Spinal cord (tissue), 10 donors: ENCODE measurements at places on chromosomes 13 and 19.

GRCh38 chr13:41282129-41282571, 18.8 kb upstream of the MTRF1 start:
- no peak for DNase-seq

DNA sequence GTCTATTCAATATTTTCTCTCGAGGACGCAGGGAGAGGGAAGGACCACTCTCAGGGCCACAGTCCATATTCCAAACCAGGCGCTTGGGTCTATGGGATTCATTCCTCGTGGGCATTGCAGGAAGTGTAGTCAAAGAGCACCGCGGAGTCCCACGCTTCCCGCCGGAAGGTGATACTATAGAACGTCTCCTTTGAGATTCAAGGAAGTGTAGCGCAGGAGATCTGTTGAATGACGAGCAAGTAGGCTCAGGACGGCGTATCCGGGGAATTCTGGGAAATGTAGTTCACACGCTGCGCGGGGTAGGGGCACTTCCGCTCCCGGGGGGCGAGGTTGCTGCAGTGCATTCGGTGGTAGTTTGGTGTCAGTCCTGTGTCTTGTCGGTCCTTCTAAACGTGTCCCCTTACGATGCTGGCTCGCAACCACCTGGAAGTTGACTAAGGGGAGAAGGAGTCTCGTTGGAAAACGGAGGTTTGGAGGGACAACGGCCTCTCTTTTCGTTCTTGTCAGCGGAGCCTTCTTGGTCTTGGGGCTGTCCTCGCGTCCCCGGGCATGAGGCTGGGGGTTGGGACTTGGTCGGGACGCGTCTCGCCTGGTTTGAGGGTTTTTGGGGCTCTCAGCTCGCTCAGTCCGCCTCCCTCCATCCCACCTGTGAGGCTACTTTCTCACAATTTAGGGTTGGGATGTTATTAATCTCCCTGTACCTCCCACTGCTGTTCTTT, at the start of gene ZNF284:
Gene ZNF284, plus strand, starts transcription at position 336 of the 719 bp plus-strand sequence. CDS start 4,231 bp downstream, outside the sequence.
- DNase-seq, result peak; percentile 87

DNA sequence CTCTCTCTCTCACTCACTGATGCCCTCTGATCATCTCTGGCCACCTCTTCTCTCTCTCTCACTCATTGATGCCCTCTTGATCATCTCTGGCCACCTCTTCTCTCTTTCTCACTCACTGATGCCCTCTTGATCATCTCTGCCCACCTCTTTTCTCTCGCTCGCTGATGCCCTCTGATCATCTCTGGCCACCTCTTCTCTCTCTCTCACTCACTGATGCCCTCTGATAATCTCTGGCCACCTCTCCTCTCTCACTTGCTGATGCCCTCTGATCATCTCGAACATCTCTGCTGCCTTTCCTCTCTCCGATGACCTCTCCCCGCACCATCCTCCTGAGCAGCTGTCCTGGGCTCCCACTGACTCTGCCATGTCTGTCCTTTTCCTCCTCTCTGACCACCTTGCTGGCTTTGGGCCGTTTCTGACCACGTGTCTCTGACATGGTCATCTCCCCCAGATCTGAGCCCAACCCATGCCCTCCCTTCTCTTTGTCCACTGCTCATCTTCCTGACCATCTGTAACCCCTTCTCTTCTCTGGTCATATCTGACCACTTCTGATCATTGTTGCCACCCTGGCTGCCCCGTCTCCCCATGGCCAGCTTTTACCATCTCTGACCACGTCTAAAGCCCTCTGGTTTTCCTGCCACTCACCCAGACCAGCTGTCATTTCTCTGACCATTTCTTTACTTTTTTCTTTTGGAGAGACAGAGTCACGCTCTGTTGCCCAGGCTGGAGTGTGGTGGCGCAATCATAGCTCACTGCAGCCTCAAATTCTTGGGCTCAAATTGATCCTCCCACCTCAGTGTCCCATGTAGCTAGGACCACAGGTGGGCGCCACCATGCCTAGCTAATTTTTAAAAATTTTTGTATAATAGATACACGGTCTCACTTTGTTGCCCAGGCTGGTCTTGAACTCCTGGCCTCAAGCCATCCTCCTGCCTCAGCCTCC, 2.4 kb downstream of the LRFN3 start:
- DNase-seq, result no peak

DNA sequence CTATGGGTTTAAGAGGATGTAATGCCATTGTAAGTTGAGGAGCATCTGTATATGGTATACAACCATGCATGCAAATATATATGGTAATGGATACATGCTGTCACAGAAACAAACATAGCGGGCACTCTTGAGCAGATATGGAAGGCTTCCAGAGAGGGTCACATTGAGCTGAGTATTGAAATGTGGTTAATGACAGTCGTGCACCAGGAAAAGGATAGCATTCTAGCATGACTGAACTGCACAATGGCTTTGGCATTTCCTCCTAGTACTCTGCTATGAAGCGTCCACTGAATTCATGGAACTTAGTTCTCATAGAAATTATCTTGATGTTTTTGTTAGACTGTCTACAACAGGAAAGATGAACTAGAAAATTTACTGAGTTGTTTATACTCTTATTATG, 25.2 kb downstream of the DGKH start:
- no peak for DNase-seq

DNA sequence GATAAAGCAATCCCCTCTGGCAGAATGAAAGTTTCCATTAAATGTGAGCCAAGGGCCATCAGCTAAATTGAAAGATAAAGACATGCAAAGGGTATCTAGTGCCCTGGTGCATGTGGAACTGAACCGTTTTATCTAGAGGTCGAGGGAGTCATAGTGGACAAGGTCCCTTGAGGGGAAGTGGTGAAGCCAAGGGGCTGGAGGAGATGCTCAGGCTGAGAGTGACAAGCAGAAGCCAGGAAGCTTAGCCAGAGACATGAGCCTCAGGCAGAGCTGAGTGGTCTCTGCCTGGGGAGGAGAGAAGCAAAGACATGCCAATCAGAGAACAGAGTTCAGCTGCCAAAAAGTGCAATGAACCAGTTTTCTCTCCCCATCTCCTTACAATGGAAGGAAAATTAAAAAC, 68.1 kb upstream of the SLC10A2 start:
- no peak for DNase-seq

GRCh38 chr13:27442797-27443196, 7.6 kb downstream of the MTIF3 start:
- DNase-seq, result no peak

- no peak for DNase-seq
These were observed 18.4 kb downstream of the CPB2 start for GRCh38 chr13:46086421-46086922.

DNA sequence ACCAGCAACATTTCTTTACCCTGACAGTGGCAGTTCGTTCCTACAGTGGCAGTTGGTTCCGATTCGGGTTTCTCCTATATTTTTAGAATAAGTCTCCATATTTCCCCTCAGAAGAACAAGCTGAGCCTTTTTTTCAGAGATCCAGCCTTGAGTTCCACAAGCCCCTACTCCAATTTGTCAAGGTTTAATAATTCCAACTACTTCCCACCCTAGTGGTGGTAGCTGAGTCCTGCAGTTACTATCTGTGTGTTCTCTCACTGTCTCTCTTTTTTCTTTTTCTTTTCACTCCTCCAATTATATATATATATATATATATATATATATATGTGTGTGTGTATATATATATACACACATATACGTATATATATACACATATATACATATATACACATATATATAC, 1347.3 kb downstream of the PCDH9 start:
- no peak for DNase-seq

- DNase-seq, result no peak
These were observed 139.7 kb downstream of the FLT1 start for GRCh38 chr13:28355046-28355821.
